Activated CD8-positive, alpha-beta T cell treated with anti-CD3 and anti-CD28 coated beads, Interleukin-2, amount 10 ng/mL, durations not matched to agents 7 days and 5 days (primary cell): ENCODE measurements at places on chromosomes 7 and 10. TPM values are rescaled to one million over a fixed set of nuclear protein-coding genes. Genes with fewer than 3 reads are reported as not detected.

DNA sequence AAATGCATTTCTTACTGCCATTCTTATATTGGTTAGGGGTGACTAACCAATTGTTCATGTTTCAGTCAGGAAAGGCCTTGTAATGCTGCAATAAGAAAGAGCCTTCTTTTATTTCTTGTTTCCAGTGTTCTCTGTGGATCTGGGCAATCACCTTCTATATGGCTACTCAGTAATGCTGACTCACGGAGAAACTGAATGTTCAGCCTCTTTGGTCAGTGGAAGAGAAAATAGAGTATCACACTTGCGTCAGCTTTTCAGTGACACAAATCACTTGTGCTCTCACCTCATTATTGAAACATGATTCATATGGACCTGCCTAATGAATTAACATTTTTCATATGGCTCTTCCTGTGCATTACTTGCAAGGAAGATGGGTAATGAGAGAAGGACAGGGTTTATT lies 243.9 kb upstream of the POT1 start:
- H3K4me1 ChIP-seq: no peaks in the 10 kb centered on the region
- no peaks in the 10 kb centered on the region for H3K36me3 ChIP-seq
- no peaks in the 10 kb centered on the region for H3K27me3 ChIP-seq
- H3K27ac ChIP-seq: no peak overlapping the region
- H3K4me3 ChIP-seq: no peak overlapping the region

DNA sequence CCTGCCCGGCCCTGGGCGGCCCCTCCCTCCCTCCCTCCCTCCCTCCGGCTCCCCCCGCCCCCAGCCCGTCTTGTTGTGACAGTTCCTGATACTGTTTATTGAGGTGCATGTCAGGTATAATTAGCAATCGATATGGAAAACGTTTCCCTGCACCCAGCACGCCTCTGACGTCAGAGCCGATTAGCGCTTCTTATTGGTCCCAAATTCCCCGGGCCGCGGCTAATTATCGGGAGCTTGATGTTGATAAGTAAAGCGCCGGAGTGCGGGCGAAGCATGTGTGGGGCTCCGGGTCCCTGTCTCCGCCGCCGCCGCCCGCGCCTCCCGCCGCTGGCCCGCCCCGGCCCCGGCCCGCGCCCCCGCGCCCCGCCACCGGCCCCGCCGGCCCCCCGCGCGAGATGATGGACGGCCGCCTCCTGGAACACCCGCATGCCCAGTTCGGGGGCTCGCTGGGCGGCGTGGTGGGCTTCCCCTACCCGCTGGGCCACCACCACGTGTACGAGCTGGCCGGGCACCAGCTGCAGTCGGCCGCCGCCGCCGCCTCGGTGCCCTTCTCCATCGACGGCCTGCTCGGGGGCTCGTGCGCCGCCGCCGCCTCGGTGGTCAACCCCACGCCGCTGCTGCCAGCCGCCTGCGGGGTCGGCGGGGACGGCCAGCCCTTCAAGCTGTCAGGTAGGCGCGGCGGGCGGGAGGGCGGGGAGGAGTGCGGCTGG lies at the start of gene UNCX:
Gene UNCX, plus strand, starts transcription at position 250 of the 710 bp plus-strand sequence. Its CDS starts 146 bp downstream, at position 396.
- H3K27ac ChIP-seq: no peak within 1 kb of the TSS
- peaks cover 13% of the 10 kb centered on the region for H3K4me1 ChIP-seq
- peaks cover 11% of the 10 kb centered on the region for H3K36me3 ChIP-seq
- peak within 1 kb of the TSS; percentile 19 for H3K4me3 ChIP-seq
- DNase-seq: no peak

DNA sequence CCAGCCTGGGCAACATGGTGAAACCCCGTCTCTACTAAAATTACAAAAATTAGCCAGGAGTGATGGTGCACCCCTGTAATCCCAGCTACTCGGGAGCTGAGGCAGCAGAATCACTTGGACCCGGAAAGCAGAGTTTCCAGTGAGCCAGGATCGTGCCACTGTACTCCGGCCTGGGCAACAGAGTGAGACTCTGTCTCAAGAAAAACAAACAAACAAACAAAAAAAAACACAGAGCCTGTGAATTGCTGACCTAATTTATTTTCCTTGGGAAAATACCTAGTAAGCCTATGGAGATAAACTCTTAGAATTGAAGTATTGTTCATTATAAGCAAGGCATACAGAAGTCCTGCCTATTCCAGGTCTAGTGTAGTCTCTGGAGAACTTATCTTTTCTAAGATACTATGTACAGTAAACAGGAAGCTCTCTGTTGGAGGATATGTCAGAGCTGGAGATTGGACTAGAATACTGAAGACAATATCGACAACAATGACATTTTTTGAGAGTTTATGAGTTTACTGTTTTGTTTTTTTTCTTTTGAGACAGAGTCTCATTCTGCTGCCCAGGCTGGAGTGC lies 14.9 kb downstream of the GTF2I start:
- no peak overlapping the region for H3K4me3 ChIP-seq

DNA sequence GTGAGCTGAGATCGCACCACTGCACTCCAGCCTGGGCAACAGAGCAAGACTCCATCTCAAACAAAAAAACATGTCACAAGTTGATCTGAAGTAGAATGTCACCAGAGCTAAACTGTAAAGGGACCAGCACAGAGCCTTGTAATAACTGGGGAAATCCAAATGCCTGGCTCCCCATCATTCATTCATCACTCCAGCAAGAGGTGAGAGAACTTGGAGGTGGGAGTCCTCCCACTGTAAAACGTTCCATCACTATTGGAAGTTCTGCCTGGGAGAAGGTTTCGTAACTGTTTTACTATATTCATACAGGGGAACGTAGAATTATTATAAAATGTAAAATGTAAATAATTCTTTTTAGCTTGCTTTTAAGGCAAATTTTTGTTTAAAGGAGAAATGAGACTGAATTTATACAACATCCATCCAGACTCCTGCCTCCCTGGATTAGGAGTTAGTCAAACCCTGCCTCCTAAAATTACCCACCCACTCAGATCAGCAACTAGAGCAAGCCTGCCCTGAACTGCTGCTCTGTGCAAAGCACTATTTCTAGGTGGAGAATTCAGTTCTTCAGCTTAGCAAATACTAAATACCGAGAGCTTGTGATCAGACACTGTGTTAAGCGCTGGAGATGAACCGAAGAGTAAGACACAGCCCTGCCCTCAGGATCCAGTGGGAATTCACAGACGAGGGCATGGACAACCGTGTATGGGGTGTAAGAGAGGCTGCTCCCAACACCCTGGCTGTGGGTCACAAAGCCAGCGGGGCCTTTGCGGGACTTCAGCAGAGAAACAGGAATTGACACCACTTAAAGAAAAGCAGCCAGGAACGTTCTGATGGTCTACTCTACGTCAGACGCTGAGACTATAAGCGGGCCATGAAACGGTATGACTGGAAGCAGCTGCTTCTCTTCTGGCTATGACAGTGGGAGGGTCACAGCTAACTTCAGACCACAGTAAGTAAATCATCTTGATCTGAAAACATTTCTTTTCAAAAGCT lies 208.3 kb downstream of the ZMYND11 start:
- H3K27ac ChIP-seq: no peak overlapping the region
- no peaks in the 10 kb centered on the region for H3K36me3 ChIP-seq
- H3K27me3 ChIP-seq: no peaks in the 10 kb centered on the region
- H3K4me3 ChIP-seq: no peak overlapping the region

GRCh38 chr7:604884-605531 lies 85.4 kb upstream of the PDGFA start:
- peaks cover 80% of the 10 kb centered on the region for H3K4me1 ChIP-seq
- no peaks in the 10 kb centered on the region for H3K27me3 ChIP-seq
- H3K4me3 ChIP-seq: peak overlapping the region; percentile 92
- H3K27ac ChIP-seq: peak overlapping the region; percentile 100
- DNase-seq: no peak

DNA sequence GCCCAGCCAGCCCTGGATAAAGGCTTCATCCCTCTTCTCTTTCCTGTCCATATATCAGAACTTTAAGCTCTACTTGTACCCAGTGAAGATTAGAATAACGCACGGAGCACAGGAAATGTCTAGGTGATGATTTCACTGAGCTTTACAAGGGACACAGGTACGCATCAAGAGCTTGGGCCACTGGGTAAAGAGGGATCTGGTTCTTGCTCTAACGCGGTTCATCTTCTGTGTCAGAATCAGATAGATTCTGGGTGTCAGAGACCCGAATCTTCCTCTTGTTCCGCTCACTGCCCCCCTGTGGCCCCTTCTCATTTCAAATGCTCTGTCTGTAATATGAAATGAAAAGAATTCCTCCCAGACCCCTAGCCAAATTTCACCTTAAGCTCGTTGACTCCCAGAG lies 24.7 kb downstream of the IL2RA start:
- peaks cover 89% of the 10 kb centered on the region for H3K4me1 ChIP-seq
- peak overlapping the region; percentile 38 for H3K4me3 ChIP-seq
- peaks cover 90% of the 10 kb centered on the region for H3K36me3 ChIP-seq
- no peaks in the 10 kb centered on the region for H3K27me3 ChIP-seq

GRCh38 chr7:96337519-96337918 lies 15.6 kb upstream of the SLC25A13 start:
- no peak for DNase-seq
- H3K4me1 ChIP-seq: no peaks in the 10 kb centered on the region
- no peak overlapping the region for H3K4me3 ChIP-seq
- H3K27me3 ChIP-seq: peaks cover 14% of the 10 kb centered on the region
- no peak overlapping the region for H3K27ac ChIP-seq

DNA sequence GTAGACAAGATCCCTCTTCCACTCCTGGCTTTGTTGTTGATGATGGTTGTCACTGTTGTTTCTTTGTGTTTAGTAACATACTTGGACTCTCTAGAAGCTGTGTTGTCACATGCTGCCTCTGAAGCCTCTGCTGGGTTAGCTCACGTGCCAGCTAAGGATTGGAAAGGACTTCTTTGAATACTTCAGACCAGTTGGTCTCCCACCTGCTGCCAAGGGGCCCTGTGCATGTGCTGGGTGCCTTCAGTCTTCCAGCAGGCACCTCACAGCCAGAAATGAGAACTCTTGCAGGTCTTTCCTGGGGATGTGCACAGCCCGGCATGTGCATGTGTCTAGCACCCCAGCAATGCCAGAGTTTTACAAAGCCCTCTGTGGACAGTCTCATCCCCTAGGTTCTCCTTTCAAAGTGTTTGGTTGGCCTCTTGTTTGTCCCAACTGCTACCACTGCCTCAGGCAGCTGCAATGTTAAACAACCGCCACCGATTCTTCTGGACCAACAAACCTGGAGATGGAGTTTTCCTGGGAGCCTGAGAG lies 21.7 kb upstream of the NCAPG2 start:
- no peak overlapping the region for H3K27ac ChIP-seq
- H3K4me1 ChIP-seq: peaks cover 6% of the 10 kb centered on the region
- H3K36me3 ChIP-seq: peaks cover 15% of the 10 kb centered on the region
- H3K27me3 ChIP-seq: no peaks in the 10 kb centered on the region
- no peak overlapping the region for H3K4me3 ChIP-seq

DNA sequence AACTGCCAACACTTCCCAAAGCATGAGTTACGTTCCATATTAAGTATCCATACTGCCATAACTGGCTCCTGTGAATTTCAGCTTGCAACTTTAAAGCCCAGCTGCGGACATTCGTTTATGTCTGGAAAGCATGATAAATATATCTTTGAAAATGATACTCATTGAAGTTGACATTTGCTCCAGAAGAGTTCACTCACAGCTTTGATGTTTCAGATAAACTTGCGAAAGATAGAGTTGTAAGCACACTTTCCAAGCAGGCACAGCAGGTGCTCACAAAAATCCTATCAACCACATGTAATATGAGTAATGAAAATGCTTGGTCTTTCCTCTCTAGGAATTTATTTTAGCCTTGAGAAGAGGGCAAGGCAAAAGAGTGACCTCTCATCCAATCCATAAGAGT lies 4.5 kb downstream of the CHCHD3 start:
- DNase-seq: no peak
- H3K4me3 ChIP-seq: no peak overlapping the region
- peaks cover 19% of the 10 kb centered on the region for H3K36me3 ChIP-seq
- no peak overlapping the region for H3K27ac ChIP-seq
- peaks cover 22% of the 10 kb centered on the region for H3K4me1 ChIP-seq
- H3K27me3 ChIP-seq: no peaks in the 10 kb centered on the region

DNA sequence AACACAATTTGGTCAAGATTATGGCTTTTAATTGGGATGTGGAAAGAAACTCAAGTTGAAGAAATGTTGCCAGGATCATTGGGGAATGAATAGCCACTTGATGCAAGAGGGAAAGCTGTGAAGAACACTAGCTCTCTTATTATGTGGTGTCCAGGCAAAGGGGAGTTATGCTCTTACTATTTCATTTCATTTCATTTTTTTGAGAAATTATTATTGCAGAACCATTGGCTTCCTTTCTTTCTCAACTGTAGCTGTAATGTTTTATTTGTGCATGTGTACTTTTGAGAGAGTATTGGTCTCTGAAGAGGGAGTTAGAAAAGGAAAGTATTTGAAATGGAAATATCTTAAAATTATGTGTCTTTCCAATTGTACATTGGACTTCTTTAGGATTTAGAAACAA lies 312.6 kb upstream of the BMPER start:
- no peaks in the 10 kb centered on the region for H3K36me3 ChIP-seq
- H3K4me3 ChIP-seq: no peak overlapping the region
- DNase-seq: no peak
- no peak overlapping the region for H3K27ac ChIP-seq

GRCh38 chr7:38169847-38170246 lies 8.2 kb upstream of the STARD3NL start:
- no peak overlapping the region for H3K4me3 ChIP-seq
- peaks cover 12% of the 10 kb centered on the region for H3K27me3 ChIP-seq
- DNase-seq: no peak
- H3K27ac ChIP-seq: no peak overlapping the region

GRCh38 chr7:112869111-112869774 lies 79.0 kb upstream of the TMEM168 start:
- no peak overlapping the region for H3K4me3 ChIP-seq
- H3K36me3 ChIP-seq: no peaks in the 10 kb centered on the region

- no peak overlapping the region for H3K4me3 ChIP-seq
- no peaks in the 10 kb centered on the region for H3K36me3 ChIP-seq
- no peaks in the 10 kb centered on the region for H3K27me3 ChIP-seq
- no peak for DNase-seq
Observed at GRCh38 chr10:128808921-128809440, 658.1 kb upstream of the MGMT start.

GRCh38 chr10:78397786-78398185 lies 364.1 kb downstream of the RPS24 start:
- no peaks in the 10 kb centered on the region for H3K4me1 ChIP-seq
- H3K36me3 ChIP-seq: no peaks in the 10 kb centered on the region
- H3K27ac ChIP-seq: no peak overlapping the region
- no peaks in the 10 kb centered on the region for H3K27me3 ChIP-seq
- DNase-seq: no peak

GRCh38 chr10:83073472-83073871 lies 1065.8 kb upstream of the GHITM start:
- H3K27ac ChIP-seq: no peak overlapping the region
- H3K36me3 ChIP-seq: no peaks in the 10 kb centered on the region
- H3K4me3 ChIP-seq: no peak overlapping the region
- no peaks in the 10 kb centered on the region for H3K4me1 ChIP-seq

Gene MYL10
- not detected for total RNA-seq

Gene SPDYE9
- not detected for total RNA-seq

Gene NEUROD6
- not detected for total RNA-seq

Gene STOX1
- 0.42 TPM for total RNA-seq

Gene SLC35G1
- total RNA-seq: 2.2 TPM

Gene LLCFC1
- total RNA-seq: not detected

Gene TRIM73
- total RNA-seq: 8.2 TPM
